ENCODE measurements at places on chromosomes 5 and 9.
A peak's percentile ranks its signal among the peaks of the same experiment; 100 is the strongest.

DNA sequence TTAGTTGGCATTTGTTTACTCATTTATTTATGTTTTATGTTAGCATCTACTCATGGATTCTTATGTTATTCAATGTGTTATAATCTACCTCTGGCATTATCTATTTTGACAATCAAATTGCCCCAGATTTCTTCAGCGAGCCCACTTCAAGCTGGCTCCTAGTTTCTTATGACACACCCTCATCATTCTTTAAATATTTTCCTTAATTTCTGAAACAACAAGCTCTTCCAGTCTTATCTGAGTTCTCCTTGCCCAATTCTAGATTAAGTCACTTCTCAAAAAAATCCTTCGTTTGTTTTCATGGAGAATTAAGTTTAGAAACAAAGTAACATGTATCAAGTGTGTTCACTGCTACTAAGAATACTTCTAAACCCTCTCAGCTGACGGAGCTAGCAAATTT is 229.8 kb downstream of the SEMA5A start:
- no peak for DNase-seq

DNA sequence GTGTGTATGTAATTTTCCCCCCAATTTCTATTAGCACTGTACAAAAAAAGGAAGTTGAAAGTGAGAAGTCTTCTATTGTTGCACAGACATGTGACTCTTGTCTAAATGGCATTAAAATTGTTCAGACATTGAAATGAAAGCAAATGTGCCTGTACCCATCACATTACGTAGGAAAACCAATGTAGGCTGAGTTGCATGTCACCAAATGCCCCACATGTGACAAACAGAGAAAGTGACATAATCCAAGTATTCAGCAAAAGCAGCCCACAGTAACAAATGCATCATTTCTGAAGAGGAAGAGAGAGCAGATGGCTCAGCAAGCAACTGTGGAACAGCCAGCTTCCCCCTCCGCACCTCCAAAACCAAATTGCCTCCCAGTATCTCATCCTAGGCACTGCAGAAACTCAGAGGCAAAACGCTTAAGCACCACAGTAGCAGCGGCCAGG is 161.5 kb upstream of the NR4A3 start:
- DNase-seq: no peak

GRCh38 chr5:164119806-164120447 is 614.5 kb downstream of the MAT2B start:
- no peak for DNase-seq

DNA sequence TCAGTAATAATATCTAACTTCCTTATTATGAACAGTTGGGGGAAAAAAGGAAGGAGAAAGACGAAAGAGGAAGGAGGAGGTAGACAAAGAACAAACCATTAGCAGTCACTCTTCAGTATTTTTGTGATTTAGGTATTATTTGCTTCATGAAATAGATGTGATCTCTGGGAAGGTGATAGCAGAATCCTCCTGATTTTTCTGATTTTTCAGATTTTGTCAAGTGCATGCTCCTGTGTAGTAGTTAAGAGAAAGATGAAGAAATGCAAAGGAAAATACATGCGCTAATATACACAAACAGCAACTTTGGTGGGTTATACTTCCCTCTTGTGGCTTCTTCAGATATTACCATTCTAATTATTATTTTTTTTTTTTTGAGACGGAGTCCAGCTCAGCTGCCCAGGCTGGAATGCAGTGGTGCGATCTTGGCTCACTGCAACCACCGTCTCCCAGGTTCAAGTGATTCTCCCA is 31.6 kb downstream of the LMNB1 start:
- no peak for DNase-seq

DNA sequence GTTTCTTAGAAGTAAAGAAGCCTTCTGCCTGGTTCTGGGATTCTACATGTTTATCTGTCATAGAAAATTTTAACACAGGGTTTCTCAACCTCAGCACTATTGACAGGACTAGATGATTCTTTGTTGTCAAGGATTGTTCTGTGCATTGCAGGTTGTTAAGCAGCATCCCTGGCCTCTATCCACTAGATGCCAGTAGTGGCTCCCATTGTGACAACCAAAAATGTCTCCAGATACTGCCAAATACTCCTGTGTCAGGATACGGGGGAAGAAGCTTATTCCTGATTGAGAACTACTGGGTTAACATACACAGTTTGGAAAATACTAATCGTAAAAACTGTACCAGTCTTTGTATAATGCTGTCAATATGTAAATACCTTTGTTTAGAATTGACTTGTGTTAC is 167.1 kb downstream of the NIPBL start:
- no peak for DNase-seq

GRCh38 chr5:31317665-31318064 is 124.2 kb downstream of the CDH6 start:
- no peak for DNase-seq

DNA sequence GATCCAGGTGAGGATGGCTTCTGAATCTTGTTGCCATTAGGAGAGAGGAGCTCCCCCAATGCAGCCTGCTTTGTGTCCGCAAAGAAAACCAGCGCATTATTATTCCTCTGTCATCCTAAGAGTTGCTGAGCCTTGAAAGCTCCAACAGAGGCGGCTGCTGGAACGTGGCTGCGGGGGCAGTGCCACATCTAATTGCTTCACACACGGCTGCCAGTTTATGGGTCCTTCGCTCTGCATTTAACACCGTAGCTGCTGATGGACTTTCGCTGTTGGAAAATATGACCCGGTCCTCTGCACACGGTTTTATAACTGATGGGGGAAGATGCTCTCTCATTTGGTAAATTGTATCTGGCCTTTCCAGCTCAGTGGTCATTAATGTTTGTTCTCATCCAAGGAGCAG is 38.0 kb downstream of the ZNF622 start:
- DNase-seq: no peak

GRCh38 chr9:126443144-126443543 is 116.5 kb downstream of the MVB12B start:
- no peak for DNase-seq

- no peak for DNase-seq
Measured at GRCh38 chr5:25963251-25964008, 1075.0 kb downstream of the CDH9 start.

- DNase-seq: no peak
Measured at GRCh38 chr5:141906972-141907371, 16.7 kb upstream of the DELE1 start.

- no peak for DNase-seq
Measured at GRCh38 chr9:107188376-107188775, 94.7 kb upstream of the RAD23B start.

- no peak for DNase-seq
Measured at GRCh38 chr9:92534204-92534603, 1.6 kb downstream of the ECM2 start.

- DNase-seq: no peak
Measured at GRCh38 chr9:97980918-97981845, 2.0 kb upstream of the ANP32B start.

- DNase-seq: no peak
Measured at GRCh38 chr9:88766778-88767503, 224.3 kb upstream of the S1PR3 start.

DNA sequence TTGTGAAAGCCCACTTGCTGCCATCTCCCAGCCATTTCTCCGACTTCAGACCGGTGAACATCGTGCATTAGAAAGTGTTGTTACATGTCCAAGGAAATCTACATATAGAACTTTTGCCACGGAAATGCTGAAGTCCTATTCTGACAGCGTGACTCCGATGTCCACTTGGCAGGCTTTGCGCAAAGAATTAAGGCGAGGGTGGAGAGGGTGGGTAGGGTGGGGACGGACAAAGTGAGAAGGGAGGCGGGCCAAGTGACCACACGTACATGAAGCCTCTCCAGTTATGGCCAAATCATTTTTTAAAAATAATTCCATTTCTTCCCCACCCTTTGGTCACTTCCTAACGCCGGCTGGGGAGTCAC is 460 bp upstream of the ACO1 start:
- DNase-seq: no peak

DNA sequence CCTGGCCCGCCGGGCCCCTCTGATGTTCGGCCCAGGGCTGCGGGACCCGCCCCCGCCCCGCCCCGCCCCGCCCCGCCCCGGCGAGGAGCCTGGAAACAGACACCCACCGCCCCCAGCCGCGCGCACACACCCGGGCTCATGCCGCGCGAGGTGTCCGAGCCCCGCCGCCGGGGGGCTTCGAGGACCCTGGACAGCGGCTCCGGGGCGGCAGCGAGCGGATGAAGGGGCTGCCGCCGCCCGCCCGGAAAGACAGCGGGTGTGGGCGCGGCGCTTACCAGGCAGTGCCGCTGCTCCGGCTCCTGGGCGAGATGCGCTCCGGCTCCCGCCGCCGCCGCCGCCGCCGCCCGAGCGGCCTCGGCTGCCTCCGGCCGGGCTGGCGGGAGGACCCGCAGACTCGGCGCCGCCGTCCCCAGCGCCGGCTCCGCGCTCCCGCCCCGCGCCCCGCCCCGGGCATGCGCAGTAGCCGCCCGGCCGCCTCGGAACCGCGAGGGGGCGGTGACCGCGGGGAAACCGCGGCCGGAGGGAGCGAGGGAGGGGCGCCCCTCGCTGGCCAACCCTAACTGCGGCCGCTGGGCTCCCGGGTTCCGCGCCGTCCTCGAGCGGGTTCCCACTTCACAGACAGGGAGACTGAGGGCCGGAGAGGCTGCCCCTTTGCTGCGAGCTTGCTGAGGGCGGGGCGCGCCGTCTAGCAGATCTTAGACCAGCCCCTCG is at the start of gene GPRIN1:
GPRIN1 (minus strand) TSS at position 433 of the 711 bp plus-strand sequence. CDS start 10,322 bp downstream, outside the sequence.
- peak; percentile 91 for DNase-seq

DNA sequence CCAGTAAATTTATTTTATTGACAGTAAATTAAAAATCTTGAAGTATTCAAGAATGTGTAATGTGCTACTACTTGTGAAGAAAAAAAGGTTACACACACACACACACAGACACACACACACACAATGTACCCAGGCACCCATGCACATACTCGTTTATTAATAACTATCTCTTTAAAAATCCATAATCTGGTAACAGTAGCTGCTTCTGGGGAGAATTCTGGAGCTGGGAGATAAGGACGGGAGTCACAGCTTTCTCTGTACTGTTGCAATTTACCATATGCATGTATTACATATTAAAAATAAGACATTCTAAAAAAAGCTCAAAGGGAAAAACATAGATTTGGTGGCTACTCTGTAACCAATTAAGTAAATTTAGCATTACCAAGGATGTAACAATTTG is 7.9 kb upstream of the C1QTNF2 start:
- DNase-seq: no peak

DNA sequence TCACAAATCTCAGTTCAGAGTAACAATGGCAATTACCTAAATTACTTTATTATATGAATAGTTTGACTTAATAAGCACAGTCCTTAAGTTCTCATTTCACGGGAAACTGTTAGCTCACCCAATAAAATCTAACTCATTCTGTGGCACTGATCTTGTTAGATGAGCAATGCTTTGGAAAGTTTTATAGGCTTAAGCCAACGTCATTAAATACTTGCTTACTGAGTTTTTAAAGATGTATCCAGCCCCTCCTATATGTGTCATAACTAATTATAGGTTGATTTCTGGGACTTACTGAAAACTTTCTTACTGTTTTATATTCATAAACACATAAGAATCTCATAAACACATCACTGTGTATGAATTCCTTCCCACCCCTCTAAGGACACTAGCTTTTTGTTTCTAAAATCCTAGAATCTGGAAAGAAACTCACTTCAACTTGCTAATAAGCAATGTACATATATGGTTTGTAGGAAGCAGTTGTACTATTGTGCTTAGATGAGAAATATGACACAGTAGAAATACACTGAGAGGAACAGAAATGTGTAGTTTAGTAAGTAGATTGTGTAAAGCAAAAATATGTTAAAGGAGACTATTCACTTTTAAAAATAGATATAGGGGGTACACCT is 14.1 kb upstream of the MARCOL start:
- DNase-seq: no peak

DNA sequence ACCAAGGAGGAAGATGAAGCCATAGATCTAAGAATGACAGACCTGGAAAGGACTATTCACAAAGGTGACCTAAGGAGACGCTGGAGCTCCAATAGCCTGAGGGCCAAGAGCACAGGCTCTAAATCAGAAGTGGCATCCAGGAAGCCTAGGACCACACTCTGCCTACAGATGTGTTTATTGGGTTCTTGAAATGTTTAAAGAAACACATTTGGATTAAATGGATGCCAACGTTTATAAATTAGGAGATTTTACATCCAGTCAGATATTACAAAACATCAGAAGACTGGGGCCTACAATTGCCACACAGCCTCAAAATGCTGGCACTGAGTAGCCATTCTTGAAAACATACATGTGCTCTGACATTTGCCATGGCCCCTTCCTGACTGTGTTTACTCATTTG is 80.9 kb downstream of the HMHB1 start:
- DNase-seq: no peak

DNA sequence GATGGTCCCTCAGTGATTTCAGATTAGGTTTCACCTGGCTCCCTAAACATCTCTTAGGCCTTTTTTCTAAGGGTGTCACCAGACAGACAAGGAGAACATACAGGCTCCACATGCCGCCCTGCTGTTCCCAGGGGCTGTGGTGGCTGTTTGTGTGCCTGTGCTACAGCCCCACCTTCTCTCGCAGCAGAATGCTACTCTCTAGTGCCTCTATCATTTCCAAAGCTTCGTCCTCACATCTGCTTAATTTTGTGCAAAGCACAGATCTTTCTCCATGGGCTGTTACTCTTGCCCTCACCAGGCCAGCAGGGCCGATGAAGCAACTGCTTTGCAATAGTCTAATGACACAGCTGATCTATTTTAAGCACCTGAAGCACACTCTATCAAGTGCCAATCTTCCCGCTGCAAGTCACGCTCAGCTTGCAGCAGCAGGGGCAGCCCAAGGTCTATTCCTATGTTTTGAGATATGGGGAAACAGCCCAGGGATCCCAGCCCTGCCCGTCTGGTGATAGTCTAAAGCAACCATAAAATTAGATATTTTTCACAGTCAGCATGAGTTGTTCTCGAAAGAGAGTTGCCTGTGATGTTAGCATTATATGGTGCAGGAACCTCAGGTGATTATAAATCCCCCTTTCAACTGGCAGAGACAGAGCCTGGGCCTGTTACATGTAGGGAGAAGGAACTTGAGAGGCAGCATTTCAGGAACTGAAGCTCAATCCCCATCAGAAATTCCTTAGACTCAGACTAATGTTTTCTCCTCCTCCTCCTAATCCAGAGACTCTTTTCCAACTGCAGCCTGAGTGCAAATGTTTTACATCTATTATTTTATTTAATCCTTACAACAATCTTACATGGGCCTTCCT is 12.7 kb downstream of the ABLIM3 start:
- no peak for DNase-seq

GRCh38 chr9:130661451-130662098 is 2.8 kb upstream of the PRDM12 start:
- DNase-seq: no peak

GRCh38 chr5:87775228-87775627 is 362.5 kb upstream of the CCNH start:
- no peak for DNase-seq

GRCh38 chr5:136985785-136986475 is 513.2 kb downstream of the SPOCK1 start:
- DNase-seq: no peak

DNA sequence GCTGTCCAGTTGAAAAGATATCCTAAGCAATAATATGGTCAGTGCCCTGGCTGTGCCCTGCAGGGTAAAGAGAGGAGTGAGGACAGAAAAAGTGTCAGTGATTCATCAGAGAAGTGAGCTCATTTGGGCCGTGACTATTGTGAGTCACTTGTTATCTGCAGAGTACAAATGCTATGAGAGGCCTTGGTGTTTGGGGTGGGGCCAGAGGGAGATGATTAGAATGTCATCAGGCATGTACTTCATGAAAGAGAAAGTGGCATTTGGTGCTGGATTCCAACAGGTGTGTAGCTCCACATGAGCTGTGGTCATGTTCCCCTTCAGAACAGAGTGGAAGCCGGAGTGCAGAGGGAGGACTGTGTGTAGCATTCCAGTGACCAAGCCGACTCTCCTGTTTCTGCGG is 174.1 kb downstream of the KDM4C start:
- DNase-seq: peak; percentile 39

- no peak for DNase-seq
Measured at GRCh38 chr5:68838157-68838718, 255.6 kb upstream of the SLC30A5 start.

Measured in hepatic stellate cell (primary cell).